Activated CD4-positive, alpha-beta T cell treated with anti-CD3 and anti-CD28 coated beads, Interleukin-2, amount 10 ng/mL, durations not matched to agents 24 days and 14 days (primary cell): ENCODE measurements at places on chromosomes 3 and 15.

DNA sequence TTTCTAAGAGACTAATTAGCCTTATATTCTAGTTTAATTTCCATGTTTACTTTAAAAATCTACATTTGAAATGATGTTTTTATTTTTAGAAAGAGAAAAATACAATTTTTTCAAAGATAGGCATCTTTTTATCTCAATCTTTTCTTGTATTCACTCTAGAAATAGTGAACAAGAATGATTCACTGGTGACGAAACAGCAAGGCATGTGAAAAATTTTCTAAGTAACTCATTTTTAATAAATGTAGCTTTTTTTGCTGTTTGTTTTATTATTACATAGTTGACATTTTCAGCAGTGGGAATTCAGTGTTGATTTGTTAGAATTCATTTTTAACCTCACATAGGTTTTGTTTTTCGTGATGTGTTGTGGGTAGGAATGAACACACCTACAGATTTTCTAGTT is 1226.4 kb downstream of the NSUN3 start:
- no peak for DNase-seq

DNA sequence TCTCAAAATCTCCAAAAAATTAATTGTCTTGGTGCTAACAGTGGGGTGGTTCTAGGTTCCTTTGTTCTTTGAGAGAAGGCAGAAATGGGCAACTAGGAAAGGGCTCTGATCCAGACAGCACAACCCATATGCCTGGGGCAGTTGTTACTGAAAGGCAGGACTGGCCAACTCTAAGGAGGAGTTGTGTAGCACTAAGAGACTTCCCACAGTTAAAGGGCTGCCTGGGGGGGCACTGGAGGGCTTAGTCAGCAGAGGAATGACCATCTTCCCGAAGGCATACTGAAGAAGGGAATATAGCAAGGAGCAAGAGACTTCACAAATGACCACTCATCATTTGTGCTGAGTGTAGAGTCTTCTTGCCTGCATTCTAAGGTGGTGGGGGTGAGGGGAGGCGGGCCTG is 15.8 kb downstream of the ILDR1 start:
- DNase-seq, result no peak

DNA sequence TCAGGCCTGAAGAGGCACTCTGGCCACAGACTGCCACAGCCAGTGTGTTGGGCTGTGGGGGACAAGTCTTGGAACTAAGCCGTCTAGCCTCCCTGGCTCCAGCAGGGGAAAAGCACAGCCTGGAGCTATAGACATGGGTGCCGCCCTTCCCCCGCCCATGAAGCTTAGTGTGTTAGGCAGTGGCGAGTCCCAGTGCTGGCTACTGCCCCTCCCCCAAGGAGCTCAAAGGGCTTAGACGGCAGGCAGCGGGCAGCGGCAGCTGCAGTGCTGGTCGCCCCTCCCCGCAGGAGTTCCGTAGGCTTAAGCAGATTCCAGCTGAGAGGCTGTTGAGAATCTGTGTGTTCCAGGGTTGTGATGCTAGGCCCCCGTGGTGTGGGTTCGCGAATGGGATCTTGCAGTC is 135.8 kb upstream of the RORA start:
- no peak for DNase-seq

- no peak for DNase-seq
These were observed 24.4 kb downstream of the AVEN start for GRCh38 chr15:34014556-34014955.

GRCh38 chr3:26652164-26652563 is 29.6 kb downstream of the LRRC3B start:
- DNase-seq, result no peak

DNA sequence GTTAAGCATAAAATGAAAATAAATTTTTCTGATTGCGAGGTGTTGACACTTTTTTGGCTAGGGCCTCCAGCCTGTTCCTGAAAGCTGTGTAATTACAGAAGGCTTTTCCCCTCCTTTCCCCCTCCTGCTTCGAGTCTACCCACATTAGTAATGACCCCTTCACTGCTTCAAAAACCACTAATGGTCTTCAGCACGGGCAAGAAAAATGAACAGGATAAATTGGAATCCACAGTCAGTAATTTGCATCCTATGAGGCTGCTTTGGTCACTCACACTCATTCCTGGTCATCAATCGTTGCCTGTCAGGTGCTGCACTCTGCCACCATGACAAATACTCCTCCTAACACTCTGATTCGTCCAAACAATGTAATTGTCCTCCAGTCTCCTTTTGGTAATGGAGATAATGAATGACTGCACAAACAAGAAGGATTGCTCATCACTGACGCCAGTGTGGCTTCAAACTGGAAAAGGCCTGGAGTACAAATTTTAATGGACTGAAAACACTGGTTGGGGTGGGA is 148.6 kb downstream of the MEIS2 start:
- no peak for DNase-seq
